ENCODE measurements at places on chromosomes 4 and X.

DNA sequence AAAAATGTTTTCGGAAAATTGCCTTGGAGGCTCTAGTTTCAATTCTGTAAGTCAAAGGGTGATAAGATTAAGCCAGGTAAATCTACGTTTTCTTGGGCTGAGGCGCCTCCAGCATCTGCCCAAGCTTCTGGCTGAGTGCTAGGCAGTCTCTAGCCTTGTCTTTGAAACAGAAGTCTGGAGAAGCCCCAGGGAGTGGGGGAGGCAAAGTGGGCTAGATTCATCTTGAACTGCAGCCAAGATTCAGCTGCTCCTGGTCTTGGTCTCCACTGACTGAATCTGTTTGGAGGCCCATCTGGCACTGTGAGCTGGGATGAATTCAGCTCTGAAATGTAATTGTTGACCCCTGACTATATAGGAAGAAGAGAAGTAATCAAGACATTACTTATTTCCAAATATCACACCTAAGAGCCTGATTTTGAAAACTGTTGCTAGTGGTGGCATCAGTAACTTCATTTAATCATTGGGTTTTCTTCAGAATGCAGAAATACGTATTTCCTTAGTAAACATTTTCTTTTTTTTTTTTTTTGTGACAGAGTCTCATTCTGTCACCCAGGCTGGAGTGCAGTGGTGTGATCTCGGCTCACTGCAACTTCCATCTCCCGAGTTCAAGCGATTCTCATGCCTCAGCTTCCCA, 187.3 kb upstream of the LEF1 start:
- DNase-seq, result no peak

GRCh38 chrX:101931136-101931487, 715 bp downstream of the ZMAT1 start:
- DNase-seq, result no peak

DNA sequence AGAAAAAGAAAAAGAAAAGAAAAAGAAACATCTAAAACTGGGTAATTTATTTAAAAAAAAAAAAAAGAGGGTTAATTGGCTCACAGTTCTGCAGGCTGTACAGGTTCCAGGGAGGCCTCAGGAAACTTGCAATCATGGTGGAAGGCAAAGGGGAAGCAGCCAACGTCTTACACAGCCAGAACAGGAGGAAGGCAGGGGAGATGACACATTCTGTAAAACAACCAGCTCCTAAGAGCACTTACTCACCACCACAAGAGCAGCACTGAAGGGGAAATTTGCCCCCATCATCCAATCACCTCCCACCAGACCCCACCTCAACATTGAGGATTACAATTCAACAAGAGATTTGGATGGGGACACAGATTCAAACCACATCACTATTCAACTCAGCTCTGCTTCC, 36.8 kb upstream of the TMEM184C start:
- DNase-seq, result no peak

DNA sequence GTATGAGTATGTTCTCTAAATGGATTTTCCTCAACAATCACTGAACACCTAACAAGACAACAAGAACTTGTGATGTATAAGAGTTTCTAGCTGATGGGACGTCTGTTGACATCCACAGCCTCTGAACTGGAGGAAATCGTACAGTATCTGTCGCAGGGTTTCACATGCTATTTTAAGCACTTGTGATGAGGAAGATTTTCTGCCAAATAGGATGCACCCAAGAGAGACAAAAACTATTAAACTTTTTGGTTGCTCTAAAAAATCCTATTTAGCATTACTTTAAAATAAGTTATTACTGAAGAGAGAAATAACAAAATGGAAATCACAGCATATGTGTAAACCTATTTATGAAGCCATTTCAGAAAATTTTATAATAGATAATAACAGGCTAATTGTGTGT, 356.1 kb upstream of the SLC7A11 start:
- DNase-seq, result no peak

- no peak for DNase-seq
Measured at GRCh38 chr4:184853436-184853835, 27.7 kb upstream of the ACSL1 start.

GRCh38 chr4:150211799-150212445, 133.7 kb downstream of the DCLK2 start:
- DNase-seq, result no peak

DNA sequence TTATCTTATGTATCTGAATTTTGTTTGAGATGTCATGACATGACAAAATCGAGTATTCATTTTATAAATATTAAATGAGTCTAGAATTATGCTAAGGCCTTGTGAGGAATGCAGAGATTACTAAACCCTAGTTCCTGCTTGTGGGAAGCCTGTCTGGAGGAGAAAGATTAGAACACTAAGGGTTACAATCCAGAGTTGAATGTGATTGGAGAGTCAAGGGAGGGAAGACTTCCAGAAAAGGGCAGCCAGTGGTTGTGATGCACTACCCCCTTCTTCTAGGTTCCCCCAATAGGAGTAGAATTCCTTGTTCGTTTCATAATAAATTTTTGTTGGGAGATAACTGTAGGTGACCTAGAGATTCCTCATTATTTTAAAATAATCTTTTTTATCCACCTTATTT, 141.1 kb downstream of the AFF1 start:
- no peak for DNase-seq

DNA sequence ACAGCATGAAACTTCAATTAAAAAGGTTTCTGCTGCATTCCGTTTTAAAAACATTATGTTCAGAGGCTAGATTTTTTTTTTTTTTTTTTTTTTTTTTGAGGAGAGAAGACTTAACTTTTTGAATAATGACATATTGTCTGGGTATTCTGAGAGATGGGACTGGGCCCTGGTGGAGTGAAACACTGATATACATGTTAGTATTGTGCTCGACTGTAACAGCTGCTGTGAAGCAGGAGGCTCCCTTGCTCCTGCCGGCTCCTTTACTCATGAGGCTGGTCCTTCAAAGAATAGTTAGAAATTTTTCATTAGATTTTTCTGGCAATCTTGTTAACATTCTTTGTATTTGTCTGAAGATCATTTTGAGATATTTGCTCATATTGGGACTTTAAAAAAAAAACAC, 73.3 kb downstream of the TMEM131L start:
- no peak for DNase-seq

DNA sequence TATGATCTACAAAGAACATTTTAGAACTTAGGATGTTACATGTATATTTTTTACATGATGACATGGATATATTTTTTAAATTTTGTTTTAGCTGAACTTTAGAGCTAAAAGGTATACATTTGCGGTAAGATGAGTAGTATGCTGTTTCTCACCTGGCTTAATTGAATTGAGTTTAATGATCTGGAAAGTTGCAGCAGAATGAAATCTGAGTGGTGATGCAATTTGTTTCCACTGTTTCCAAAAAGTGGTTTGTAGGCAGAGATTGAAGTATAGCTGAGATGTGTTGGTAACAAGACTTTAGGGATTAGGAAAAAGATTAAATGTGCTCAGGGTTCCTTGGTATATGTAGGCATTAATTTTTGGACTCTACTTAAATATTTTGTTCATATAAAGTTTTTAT, 68.1 kb downstream of the HPF1 start:
- no peak for DNase-seq

DNA sequence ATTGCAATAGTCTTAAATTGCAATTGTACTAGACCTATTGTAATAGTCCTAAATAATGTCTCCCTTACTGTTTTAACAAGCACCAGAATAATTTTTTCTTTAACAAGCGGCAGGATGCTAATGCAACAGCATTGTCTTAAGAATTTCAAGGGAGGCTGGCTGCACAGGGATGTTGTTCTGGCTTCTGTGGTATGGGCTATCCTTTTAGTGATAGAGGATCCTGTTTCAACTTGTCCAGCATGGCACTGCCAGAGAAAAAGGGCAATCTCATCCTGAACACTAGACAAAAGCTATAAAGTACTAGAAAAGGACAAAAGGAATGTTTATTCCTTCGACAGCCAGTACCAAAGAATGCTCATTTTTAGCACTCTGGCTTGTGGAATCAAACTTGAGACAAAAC, 405.5 kb upstream of the ACTRT1 start:
- DNase-seq, result no peak

GRCh38 chrX:30822068-30822681, 66.9 kb downstream of the TAB3 start:
- peak; percentile 5 for DNase-seq

- peak; percentile 47 for DNase-seq
Measured at GRCh38 chr4:47786958-47787370, 50.9 kb downstream of the CORIN start.

All from GM10248 (cell line).